Muscle of back (tissue), 13 donors: ENCODE measurements at places on chromosomes 5 and 9. TPM values are rescaled to one million over a fixed set of nuclear protein-coding genes. Genes with fewer than 3 reads are reported as not detected.

GRCh38 chr9:122897969-122898368, 7.2 kb downstream of the RC3H2 start:
- DNase-seq: no peak

- peak; percentile 18 for DNase-seq
These were observed 1.3 kb upstream of the NNT start for GRCh38 chr5:43601454-43602260.

DNA sequence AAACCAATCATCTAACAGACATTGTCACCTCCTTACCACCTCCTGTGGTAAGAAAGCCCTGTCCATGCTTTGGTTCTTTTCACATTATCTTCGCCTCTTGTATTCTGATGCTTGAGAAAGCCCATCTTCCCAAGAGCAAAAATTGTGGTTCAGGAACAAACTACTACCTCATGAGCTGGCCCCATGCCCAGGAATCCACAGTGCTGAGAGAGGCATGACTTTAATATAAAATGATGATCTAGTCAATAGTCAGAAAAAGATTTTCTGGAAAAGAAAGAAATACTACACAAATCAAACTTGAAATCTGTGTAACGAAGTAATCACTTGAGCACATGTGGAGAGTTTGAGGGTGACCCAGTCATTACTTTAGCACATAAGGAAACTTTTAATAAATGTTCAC, 94.7 kb downstream of the FGF10 start:
- DNase-seq: peak; percentile 42

GRCh38 chr9:18366184-18366583, 107.8 kb upstream of the ADAMTSL1 start:
- DNase-seq: no peak

DNA sequence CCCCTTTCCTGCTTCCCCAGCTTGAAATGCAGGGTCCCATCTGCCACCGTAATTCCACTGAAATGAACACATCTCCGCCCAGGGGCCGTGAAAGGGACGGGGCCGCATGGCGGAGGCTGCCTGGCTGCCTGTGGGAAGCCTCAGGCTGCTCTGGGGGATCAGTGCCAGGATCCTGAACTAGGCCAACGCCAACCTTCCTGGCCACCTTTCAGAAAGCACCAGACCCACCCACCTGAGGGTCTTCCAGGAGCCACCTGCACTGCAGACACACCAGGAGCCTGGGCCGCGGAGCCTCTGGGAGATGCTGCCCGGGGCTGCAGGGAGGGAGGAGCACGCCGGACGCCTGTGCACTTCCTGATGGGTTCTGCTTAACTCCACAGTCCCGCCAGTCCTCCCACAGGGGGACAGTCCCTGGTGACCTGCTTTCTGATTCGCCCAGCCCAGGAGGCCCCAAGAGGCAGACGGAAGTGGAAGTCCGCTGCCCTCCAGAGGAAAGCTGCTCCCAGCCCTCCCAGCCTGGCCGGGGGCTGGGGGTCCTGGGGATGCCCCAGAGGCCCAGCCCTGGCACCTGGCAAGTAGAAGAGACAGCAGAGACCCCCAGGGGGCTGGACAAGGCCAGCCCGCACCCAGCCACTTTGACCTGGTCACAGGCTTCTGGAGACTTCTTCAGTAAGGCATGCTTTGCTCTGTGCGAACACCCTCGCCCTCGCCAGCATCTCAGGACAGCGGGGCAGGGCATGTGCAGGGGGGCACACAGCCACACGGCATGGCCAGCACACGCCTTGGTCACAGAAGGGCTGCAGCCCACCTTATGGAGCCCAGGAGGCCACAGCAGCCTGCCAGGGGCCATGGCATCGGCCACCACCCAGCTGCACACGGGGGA, at the start of gene CARD9:
CARD9 (minus strand) TSS at position 370 of the 883 bp plus-strand sequence. CDS start 1,591 bp downstream, outside the sequence.
- DNase-seq: no peak

- no peak for DNase-seq
These were observed 148.7 kb upstream of the RANBP3L start for GRCh38 chr5:36450229-36451014.

DNA sequence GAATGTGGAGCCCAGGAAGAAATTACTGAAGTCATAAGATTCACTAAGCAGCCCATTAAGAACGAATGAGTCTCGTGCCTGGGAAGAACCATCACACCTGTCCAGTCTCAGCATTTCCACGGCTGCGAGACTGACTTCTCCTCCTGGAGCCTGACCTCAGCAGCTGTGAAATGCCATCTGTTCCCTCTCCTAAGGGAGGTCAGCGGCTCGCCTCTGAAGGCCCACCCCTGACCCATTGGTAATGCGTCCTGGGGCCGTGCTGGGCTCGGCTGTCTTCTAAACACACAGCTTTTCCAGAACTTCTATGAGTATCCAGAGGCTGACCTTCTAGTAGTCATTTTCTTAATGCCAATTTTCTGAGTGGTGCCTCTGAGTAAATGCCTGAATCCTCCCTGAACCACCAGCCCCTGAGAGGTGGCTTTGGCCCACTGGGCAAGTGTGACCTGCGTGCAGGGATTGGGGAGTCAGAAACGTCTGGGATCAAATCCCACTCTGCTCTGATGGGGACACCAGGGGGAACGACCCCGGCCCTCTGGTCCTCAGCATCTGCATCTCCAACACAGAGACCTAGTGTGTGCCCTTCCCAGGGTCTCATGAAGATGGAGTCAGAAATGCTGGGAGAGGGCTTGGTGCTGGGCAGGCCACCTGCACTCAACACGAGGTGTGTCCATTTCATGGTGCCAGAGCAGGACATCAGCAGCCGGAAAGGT, 5.7 kb downstream of the SLC6A3 start:
- DNase-seq: no peak

GRCh38 chr5:156135531-156135930, 191.4 kb upstream of the SGCD start:
- no peak for DNase-seq

- DNase-seq: no peak
These were observed 294.8 kb downstream of the ATPSCKMT start for GRCh38 chr5:9954869-9955268.

- peak; percentile 65 for DNase-seq
These were observed 14.2 kb upstream of the AGGF1 start for GRCh38 chr5:77015938-77016569.

- DNase-seq: no peak
These were observed 66.9 kb downstream of the SLC44A1 start for GRCh38 chr9:105311306-105311705.

- no peak for DNase-seq
These were observed 18.0 kb downstream of the CCT5 start for GRCh38 chr5:10268100-10268499.

DNA sequence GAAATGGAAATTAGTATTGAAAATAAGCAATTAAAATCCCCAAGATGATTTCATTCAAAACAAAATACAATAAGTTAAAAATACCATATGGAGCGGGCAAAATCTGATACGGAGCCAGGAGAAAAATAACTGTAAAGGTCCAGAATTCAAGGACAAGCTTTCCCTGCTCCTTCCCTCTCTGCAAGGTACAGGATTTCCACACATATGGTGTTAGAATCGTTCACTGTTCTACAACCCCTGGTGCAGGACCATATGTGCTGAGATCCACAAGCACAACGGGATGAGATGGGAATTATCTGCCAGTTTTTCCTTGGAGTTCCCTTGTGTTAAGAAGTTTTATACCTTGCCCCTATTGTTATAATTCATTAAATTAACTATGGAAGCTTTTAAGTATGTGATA, 94.7 kb upstream of the DMAC1 start:
- DNase-seq: no peak

- DNase-seq: no peak
These were observed 6.0 kb downstream of the SHROOM1 start for GRCh38 chr5:132824426-132824825.

DNA sequence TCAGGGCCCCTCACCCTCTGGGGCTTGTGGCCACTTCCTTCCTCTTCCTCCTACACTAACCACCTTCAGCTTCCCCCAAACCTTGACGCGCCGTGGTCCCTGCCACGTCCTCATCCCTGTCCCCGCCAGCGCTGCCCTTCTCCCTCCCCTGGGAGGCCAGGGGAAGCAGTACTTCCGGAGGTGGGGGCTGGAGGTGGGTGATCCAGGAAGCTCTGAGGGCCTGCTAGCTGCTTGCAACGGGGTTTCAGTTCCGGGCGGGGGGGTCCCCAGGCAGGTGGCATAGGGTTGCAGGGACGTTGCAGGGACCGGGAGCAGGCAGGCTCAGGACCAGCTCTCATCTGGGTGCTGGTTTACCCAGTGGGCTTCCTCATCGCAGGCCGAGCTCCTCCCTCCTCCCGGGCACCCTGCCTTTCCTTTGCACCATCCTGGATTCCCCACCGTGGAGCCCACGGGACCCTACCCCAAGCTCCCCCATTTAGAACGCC, 70.0 kb downstream of the RXRA start:
- no peak for DNase-seq

DNA sequence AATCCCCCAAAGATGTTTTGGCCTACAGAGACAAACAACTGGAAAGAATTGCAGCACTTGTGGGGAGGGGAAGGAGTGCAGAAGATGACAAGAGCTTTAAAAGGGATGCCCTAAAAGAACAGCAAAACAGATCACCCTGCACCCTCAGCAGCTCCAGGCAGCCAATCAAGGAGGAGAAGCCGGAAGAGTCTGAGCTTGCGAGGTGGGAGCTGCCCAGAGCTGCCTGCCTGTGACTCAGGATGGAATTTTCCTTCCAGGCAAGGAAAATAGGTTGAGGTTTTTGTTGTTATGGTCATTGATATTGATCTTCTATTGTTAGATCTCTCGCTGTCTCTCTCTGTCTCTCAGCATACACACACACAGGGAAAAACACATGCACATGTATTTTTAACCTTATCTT, 70.3 kb upstream of the MAP1B start:
- DNase-seq: no peak

DNA sequence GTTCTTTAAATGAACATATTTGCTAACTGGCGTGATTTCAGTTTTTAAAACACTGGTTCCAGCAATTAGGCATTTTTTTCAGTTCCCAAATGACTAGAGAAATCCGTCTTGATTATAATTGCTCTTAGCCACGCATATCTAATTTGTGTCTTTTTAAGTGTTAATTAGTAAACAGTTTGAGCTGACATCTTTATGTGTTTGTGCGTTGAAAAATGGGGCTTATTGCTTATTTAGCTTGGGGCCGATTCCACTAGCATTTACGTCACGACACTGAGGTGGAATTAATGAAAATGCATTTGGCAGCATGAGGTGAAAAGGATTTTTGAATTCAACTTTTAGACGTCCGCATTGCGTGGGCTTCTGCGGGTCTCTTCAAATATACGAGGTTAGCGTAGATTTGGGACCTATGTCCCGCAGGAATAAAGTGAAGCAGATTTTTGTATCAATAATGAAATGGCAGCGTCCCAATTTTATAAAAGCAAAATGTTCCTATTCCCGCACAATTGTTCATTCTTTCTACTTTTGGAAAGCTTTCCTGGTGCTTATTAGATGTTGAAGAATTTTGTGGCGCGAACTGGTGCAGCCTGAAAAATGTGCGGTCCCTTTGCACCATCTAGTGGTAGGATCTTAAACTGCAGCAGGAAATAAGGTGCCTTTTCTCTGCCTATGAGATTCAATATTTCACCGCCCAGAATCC, 122.7 kb upstream of the LMX1B start:
- DNase-seq: peak; percentile 54

- no peak for DNase-seq
These were observed 87.4 kb downstream of the PTCD2 start for GRCh38 chr5:72407541-72407940.

- no peak for DNase-seq
These were observed 67.8 kb downstream of the ENTREP1 start for GRCh38 chr9:69392826-69393225.

GRCh38 chr5:78661691-78662090, 13.1 kb upstream of the LHFPL2 start:
- no peak for DNase-seq

DNA sequence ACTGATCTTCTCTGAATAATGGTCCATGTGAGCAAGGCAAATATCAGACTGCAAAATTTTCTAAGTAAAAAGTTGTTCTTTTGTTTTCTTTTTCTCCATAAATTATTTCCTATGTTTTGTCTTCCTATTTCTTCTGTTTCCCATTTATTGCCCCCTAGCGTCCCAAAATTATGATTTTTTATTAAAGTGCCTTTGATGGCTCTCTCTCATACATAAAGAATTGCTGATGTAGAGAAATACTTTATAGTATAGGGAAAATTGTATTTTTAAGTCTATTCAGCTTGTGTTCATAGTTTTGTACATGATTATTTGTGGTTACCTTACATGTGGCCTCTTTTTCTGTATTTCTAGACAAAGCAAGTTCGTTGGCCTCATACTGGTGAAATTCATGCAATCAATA, 1031.2 kb downstream of the EFNA5 start:
- DNase-seq: no peak

DNA sequence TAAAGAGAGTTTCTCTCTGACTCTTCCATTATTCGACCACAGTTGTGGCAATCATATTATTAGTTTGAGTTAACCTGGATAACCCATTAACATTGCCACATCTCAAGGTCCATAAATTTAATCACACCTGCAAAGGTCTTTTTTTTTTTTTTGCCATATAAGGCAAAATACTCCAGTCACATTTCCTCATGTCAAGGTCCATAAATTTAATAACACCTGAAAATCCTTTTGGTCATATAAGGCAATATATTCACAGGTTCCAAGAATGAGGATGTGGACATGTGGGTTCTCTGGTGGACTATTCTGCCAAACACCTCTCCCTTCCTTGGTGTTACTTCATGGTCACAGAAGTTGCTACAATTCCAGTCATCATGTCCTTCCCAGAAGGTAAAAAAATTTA, 213.5 kb upstream of the COX7C start:
- no peak for DNase-seq

GRCh38 chr5:131180407-131180806, 9.7 kb downstream of the LYRM7 start:
- DNase-seq: no peak

- no peak for DNase-seq
These were observed 131.1 kb upstream of the PHYKPL start for GRCh38 chr5:178363501-178364325.

DNA sequence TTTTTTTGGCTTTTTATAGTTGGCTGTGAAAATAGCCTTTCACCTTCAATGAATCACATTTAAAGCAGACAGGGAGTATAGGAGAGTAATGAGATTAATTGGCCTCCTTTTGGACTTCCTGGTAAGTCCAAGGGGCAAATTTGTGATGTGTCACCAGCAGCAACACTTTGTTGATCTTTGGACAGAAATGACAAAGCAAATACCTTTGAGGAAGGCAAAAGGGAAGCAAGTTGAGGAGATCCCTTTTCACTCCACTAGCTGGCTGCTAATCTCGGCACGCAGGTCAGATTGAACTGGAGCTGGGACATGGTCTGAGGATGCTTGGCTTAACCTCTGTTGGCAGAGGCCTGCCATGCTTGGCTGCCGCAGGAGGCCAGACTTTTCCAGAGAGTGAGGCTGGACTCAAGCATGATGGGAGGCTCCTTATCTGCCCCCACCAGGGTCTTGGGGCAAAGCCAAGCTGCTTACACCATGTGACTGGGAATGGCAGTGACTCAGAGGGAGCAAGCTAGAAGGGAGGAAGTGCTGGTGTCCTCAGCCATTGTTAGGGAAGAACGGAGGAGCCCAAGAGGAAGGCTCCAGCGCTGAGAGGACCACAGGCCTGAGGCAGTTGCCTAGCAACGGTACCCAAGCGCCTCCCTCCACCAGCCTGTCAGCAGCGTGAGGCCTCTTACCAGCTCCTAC, 174.5 kb upstream of the MAP1B start:
- DNase-seq: no peak

Gene TNC
- 65.2 TPM for polyA plus RNA-seq

Gene ACOT12
- not detected for polyA plus RNA-seq

Gene MED10
- polyA plus RNA-seq: 39.1 TPM

Gene WWC1
- polyA plus RNA-seq: 0.75 TPM

Gene GRIN3A
- 1.7 TPM for polyA plus RNA-seq

Gene ICE1
- 26.1 TPM for polyA plus RNA-seq

Gene TAS2R1
- not detected for polyA plus RNA-seq

Gene INSL6
- 0.76 TPM for polyA plus RNA-seq

Gene RELL2
- 0.48 TPM for polyA plus RNA-seq

Gene SLC31A2
- 2.7 TPM for polyA plus RNA-seq

Gene PCDHB15
- polyA plus RNA-seq: 6.9 TPM
